ENCODE measurements at places on chromosomes 3 and 15.

GRCh38 chr3:8110966-8111798 is 390.4 kb upstream of the LMCD1 start:
- H3K4me1 ChIP-seq: peaks cover 2% of the 10 kb centered on the region
- no peak overlapping the region for H3K4me3 ChIP-seq

DNA sequence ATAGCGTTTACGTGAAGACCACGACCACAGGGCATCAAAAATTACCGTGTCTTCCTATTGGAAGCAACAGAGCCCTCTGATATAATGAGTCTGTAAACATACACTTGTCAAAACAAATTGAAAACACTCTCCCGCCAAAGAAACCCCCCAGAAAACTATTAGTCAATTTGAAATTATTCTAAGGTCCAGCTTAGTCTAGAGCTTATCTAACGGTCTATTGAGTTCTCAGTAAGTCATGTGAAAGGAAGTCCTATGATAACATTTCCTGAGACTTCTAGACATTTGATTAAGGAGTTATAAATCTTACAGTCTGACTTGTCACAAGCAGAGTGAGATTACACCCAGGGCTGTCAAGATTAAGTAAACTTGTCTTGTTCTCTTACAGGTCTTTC is 356.3 kb downstream of the FOXP1 start:
- peaks cover 22% of the 10 kb centered on the region for H3K27me3 ChIP-seq
- peaks cover 4% of the 10 kb centered on the region for H3K36me3 ChIP-seq
- no peak for DNase-seq
- H3K4me1 ChIP-seq: peaks cover 61% of the 10 kb centered on the region
- peak overlapping the region; percentile 92 for H3K27ac ChIP-seq
- H3K4me3 ChIP-seq: peak overlapping the region; percentile 76

DNA sequence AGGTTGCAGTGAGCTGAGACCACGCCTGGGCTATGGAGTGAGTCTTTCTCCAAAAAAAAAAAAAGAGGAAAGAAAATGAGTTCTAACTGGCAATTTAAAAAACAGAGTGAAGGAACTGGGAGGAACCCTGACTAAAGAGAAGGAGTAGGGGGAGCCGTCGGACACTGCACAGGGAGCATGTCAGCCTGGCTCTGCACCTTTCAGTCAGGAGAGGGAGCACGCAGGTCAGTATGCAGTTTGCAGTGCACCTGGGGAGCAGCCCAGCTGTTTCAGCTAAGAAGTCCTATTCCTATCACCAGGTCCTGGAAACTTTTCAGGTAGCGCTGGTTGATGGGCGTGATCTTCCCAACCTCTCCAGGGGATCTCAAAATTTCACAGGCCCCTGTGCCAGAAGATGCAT is 14.9 kb upstream of the ZXDC start:
- H3K4me3 ChIP-seq: no peak overlapping the region
- DNase-seq: no peak
- no peak overlapping the region for H3K27ac ChIP-seq
- H3K27me3 ChIP-seq: no peaks in the 10 kb centered on the region
- H3K4me1 ChIP-seq: peaks cover 32% of the 10 kb centered on the region
- no peaks in the 10 kb centered on the region for H3K36me3 ChIP-seq

- H3K27me3 ChIP-seq: no peaks in the 10 kb centered on the region
- no peaks in the 10 kb centered on the region for H3K36me3 ChIP-seq
- no peak overlapping the region for H3K4me3 ChIP-seq
- H3K4me1 ChIP-seq: no peaks in the 10 kb centered on the region
Measured at GRCh38 chr3:76436894-76437293, 603.0 kb upstream of the ROBO2 start.
